ENCODE measurements at places on chromosomes 3 and 15.

- DNase-seq = no peak
Observed at GRCh38 chr3:121759541-121760202, 10.1 kb upstream of the GOLGB1 start.

DNA sequence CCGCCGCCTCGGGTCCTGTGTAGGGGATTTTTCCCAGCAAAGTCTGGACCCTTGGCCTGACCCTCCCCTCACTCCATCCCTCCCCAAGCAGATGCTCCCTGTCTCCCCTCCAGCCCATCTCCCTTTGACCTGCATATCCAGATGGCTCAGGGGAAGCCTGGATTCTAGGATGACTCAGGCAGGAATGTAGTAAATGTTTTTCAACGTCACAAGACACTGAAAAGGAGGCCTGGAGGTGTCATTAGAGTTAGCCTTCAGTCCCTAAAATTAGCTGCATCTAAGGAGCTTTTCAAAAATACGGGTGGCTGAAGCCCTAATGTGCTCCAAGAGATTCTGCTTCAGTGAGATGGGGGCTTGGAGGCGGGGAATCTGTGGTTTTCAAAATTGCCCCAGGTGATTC, 7.2 kb downstream of the ACAN start:
- no peak for DNase-seq

DNA sequence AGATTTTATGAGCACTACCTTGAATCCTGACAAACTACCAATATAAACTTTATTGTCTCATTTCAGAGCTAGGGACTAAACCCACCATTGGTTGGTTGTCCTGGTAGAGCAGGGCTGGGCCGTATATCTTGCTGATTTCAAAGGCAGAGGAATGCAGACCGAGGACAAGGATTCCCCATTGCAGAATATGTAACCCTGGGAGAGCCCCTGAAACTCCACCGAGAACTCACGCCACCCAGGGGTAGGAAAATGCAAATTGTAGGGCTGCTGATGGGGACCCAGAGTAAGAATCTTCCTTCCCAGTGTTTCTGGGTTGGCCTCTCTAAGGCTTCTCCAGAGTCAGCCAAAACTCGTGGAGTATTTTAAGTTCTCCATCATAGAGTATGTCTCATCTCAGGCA, 235.3 kb downstream of the ABHD5 start:
- peak; percentile 38 for DNase-seq

GRCh38 chr3:192121923-192122322, 605.4 kb downstream of the FGF12 start:
- no peak for DNase-seq

- DNase-seq = no peak
Observed at GRCh38 chr3:191314109-191314728, 15.0 kb upstream of the CCDC50 start.

DNA sequence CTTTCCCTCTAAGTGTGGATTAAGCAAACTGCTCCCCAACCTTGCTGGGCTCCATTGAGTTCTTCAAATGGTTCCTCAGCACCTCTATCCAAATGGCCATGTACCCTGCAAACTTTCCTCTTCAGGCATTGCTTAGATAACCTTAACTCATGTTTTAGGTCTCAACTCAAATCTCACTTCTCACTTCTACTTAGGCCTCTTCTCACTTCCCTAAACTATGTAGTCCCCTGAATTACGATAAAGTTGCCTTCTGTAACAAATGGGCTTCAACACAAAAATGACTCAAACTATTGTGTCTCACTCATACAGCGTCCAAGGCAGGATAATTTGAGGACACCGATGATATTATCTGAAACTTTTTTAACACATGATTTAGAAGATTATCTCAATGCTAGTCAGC, 62.4 kb upstream of the STAC start:
- DNase-seq = no peak

- DNase-seq = no peak
Observed at GRCh38 chr15:83504365-83504764, 57.2 kb downstream of the SH3GL3 start.

GRCh38 chr3:40464339-40465110, 7.4 kb downstream of the RPL14 start:
- no peak for DNase-seq
